A549 treated with CORT108297 at 1 μM for 4 hours (cell line): ENCODE measurements at places on chromosomes 13 and 19. TPM values are rescaled to one million over a fixed set of nuclear protein-coding genes. Genes with fewer than 3 reads are reported as not detected.

The RNF225 gene
- 0.08 to 0.25 TPM (median 0.17 TPM) in 4 of 5 replicates, not detected in the other for total RNA-seq

The CDX2 gene
- total RNA-seq: 0.70 to 1.4 TPM (median 1.1 TPM) in 5 replicates

The KIR3DL1 gene
- total RNA-seq: not detected in 5 replicates

The CGB8 gene
- total RNA-seq: 2.9 to 5.0 TPM (median 4.8 TPM) in 5 replicates

The TEX26 gene
- not detected in 5 replicates for total RNA-seq

The SOX1 gene
- not detected in 5 replicates for total RNA-seq

The FOXA3 gene
- 0.74 to 1.1 TPM (median 0.83 TPM) in 5 replicates for total RNA-seq

The AMER2 gene
- total RNA-seq: not detected in 5 replicates

The S1PR4 gene
- total RNA-seq: 0.12 to 0.18 TPM (median 0.15 TPM) in 4 of 5 replicates, not detected in the other

The TTC9B gene
- total RNA-seq: 0.14 to 1.1 TPM (median 0.69 TPM) in 5 replicates

The ZNF841 gene
- 1.8 to 2.7 TPM (median 2.4 TPM) in 5 replicates for total RNA-seq

The RCBTB2 gene
- total RNA-seq: 1.1 to 2.0 TPM (median 1.5 TPM) in 5 replicates

The LILRA1 gene
- total RNA-seq: not detected in 5 replicates

The F10 gene
- total RNA-seq: not detected in 5 replicates

The LRRC63 gene
- total RNA-seq: 0.05 to 0.13 TPM in 2 of 5 replicates, not detected in the others

The C1QTNF9B gene
- not detected in 5 replicates for total RNA-seq

The PSG1 gene
- total RNA-seq: 0.14 to 0.32 TPM (median 0.27 TPM) in 5 replicates

The GPR4 gene
- total RNA-seq: 0.06 to 0.13 TPM (median 0.10 TPM) in 5 replicates
